ENCODE measurements at places on chromosomes 4 and X. TPM values are rescaled to one million over a fixed set of nuclear protein-coding genes. Genes with fewer than 3 reads are reported as not detected.

The STATH gene
- polyA plus RNA-seq = not detected

The PPEF2 gene
- polyA plus RNA-seq = not detected

DNA sequence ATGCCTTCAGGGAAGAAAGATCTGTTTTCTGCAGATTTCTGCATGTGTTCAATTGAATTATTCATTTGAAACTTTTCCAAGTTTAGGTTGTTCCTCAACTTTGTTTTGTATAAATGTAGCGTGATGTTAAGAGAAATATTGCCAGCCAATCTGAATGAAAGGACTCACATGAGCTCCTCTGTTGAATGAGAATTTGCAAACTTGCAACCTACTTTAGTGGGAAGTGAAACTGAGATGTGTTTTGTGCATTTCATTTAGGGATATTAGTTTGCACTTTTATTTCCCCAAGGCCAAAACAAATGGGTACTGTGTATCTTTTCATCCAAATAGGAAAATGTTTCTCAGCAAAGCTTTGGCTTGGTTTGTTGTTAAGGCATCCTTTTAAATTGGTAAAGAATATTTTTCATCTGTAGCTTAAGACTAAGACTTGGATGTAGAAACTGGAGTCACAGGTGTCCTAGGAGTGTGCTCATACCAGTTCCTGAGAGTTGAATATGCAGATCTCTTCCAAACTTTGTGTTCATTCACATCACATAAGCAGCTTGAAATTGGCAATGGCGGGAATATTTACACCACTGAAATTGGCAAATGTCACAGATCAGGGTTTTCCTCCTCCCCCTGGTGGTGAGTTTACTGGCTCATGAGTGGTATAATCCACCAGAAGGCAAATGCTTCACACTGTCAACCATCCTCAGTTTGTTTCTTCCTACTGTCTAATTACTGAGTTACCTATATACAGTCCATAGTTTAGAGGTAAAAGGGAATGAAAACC, 193.6 kb upstream of the BANK1 start:
- DNase-seq = no peak

- peak; percentile 65 for DNase-seq
Measured at GRCh38 chrX:37926700-37927099, 79.3 kb upstream of the DYNLT3 start.

- no peak for DNase-seq
Measured at GRCh38 chr4:172892300-172892699, 276.3 kb upstream of the GALNT7 start.

DNA sequence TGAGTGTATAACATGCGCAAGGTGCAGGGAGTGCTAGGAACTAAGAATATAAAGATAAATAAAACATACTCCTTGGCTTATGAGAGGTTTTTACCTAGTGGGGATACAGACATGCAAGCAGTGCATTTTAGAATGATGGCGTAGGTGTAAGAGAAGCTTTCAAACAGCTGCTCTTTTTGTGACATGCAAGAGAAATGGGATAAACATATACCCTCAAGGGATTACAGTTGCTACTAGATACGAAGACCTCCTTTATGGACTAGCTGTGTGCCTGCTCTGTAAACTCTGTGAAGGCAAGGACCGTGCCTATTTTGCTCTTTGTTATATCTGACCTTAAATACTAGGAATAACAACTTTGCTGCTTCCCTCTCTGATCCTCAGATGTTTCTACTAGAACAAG, 39.0 kb upstream of the SLITRK4 start:
- no peak for DNase-seq

- no peak for DNase-seq
Measured at GRCh38 chrX:53421125-53421524, 1.3 kb downstream of the SMC1A start.

GRCh38 chrX:94758130-94758529, 1084.1 kb downstream of the FAM133A start:
- DNase-seq = no peak

DNA sequence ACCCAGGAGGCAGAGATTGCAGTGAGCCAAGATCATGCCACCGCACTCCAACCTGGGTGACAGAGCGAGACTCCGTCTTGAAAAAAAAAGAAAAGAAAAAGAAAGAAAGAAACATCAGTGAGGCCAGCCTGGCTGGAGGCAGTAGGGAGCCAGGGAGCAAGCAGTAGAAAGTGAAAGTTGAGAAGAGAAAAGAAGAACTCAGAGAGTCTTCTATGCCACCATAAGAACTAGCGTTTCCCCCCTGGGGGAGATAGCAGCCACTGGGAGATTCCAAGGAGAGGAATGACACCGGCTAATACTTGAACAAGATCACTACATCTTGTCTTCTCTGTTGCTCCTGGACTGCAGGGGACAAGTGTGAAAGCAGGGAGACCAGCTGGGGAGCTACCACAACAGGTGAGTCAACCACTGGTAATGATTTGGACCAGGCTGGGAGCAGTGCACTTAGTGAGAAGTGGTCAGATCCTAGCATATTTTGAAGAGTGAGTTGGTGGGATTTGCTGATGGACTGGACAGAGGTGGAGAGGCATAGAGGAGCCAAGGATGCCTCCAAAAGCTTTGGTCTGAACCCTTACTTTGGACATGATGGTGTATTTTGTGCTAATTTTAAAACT, 33.4 kb downstream of the SLC2A9 start:
- DNase-seq = no peak

GRCh38 chr4:154307451-154307850, 184.1 kb downstream of the DCHS2 start:
- DNase-seq = no peak

DNA sequence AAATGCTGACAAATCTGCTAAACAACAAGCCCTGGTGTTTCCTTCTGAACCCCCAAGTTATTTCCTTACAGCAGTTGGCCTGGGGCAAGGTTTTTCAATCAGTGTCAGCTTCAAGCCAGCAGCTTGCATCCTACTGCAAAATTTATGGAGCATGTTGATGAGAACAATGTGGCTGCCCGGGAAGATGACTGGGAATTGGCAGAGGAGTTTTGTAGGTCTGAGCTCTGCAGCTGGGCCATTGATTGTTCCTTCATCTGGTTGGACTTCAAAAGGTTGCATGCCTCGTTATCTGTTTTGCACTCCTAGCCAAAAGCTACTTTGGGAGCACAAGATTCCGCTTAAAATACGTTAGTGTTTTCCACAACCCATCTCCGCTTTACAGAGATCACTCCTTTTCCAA, 1030.3 kb upstream of the LCORL start:
- peak; percentile 63 for DNase-seq

- no peak for DNase-seq
Measured at GRCh38 chr4:150367326-150367725, 214.6 kb upstream of the MAB21L2 start.

DNA sequence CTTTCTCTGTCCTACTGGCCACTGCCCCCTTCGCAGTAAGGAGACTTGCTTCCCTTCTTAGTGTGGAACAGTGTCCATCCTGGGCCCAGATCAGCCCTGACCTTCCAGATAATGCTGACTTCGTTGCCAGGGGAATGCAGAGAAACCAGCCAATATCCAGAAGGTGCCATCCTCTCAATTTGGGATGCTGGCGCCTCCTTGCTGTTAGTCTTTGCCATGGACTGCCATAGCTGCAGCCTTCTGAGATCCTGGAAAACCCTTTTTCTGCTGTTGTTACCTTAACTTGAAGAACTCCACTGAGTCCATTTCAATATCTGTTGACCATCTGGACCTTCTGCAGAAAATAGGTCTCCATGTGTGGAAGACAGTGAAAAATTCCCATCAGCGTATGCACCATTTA, 21.8 kb downstream of the RAI2 start:
- no peak for DNase-seq
